Cerebellar nuclear complex (tissue), 1 donor: ENCODE measurements at places on chromosomes 6 and 20.

- no peak for DNase-seq
Observed at GRCh38 chr6:42100029-42100901, 42.2 kb downstream of the C6orf132 start.

- peak; percentile 9 for DNase-seq
Observed at GRCh38 chr6:75266716-75267291, 17.8 kb downstream of the TMEM30A start.

GRCh38 chr20:63810730-63811490 lies 20.2 kb downstream of the ZBTB46 start:
- no peak for DNase-seq

- DNase-seq = peak; percentile 15
Observed at GRCh38 chr20:478949-479429, 16.7 kb upstream of the TBC1D20 start.

GRCh38 chr6:115909923-115910546 lies 150.7 kb downstream of the FRK start:
- DNase-seq = no peak
